ENCODE measurements at places on chromosomes 7 and 10.
A peak's percentile ranks its signal among the peaks of the same experiment; 100 is the strongest.

GRCh38 chr7:39697483-39697882, 74.1 kb downstream of the RALA start:
- no peak overlapping the region for H3K27ac ChIP-seq
- H3K36me3 ChIP-seq, result peaks cover 34% of the 10 kb centered on the region
- H3K4me1 ChIP-seq, result peaks cover 2% of the 10 kb centered on the region
- DNase-seq, result no peak

- peaks cover 69% of the 10 kb centered on the region for H3K27me3 ChIP-seq
- no peaks in the 10 kb centered on the region for H3K36me3 ChIP-seq
- no peak overlapping the region for H3K27ac ChIP-seq
- no peak for DNase-seq
Measured at GRCh38 chr10:99450624-99451498, 20.4 kb upstream of the GOT1 start.

DNA sequence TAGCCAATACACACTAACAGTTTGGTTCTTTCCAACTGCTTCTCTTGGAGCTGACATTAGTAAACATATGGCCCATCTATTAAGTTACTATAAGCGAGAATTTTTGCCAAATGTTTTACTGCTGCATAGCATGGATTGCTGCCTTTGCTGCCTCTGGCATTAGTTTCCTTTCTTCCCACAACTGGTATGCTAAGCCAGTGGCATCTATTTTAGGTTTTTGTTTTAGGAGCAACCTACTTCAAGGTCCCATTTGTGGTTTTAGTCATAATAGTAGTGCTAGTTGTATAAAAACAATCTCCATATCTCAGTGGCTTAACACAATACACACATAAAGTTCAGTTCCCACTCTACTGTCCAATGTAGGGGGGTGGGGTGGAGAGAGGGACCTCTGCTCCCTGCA, 25.9 kb upstream of the PANK1 start:
- no peak for DNase-seq
- no peak overlapping the region for H3K4me3 ChIP-seq
- no peaks in the 10 kb centered on the region for H3K27me3 ChIP-seq
- H3K4me1 ChIP-seq, result no peaks in the 10 kb centered on the region

- H3K36me3 ChIP-seq, result no peaks in the 10 kb centered on the region
- peaks cover 14% of the 10 kb centered on the region for H3K4me1 ChIP-seq
- no peaks in the 10 kb centered on the region for H3K27me3 ChIP-seq
- DNase-seq, result peak; percentile 19
- H3K27ac ChIP-seq, result no peak overlapping the region
- H3K4me3 ChIP-seq, result no peak overlapping the region
Measured at GRCh38 chr7:70098133-70098561, 499.9 kb downstream of the AUTS2 start.

GRCh38 chr7:120806669-120807068, 51.3 kb downstream of the TSPAN12 start:
- H3K27me3 ChIP-seq, result no peaks in the 10 kb centered on the region
- no peak overlapping the region for H3K27ac ChIP-seq
- no peaks in the 10 kb centered on the region for H3K4me1 ChIP-seq
- H3K36me3 ChIP-seq, result no peaks in the 10 kb centered on the region
- no peak for DNase-seq
- H3K4me3 ChIP-seq, result no peak overlapping the region

GRCh38 chr10:17222329-17222728, 5.7 kb upstream of the VIM start:
- no peak overlapping the region for H3K4me3 ChIP-seq
- peaks cover 41% of the 10 kb centered on the region for H3K4me1 ChIP-seq
- no peaks in the 10 kb centered on the region for H3K27me3 ChIP-seq
- DNase-seq, result no peak
- no peaks in the 10 kb centered on the region for H3K36me3 ChIP-seq
- H3K27ac ChIP-seq, result no peak overlapping the region

- H3K27ac ChIP-seq, result peak overlapping the region; percentile 97
- peak overlapping the region; percentile 97 for H3K4me3 ChIP-seq
- H3K36me3 ChIP-seq, result no peaks in the 10 kb centered on the region
- no peaks in the 10 kb centered on the region for H3K27me3 ChIP-seq
- peak; percentile 63 for DNase-seq
- peaks cover 24% of the 10 kb centered on the region for H3K4me1 ChIP-seq
Measured at GRCh38 chr7:17939606-17940301, 540 bp downstream of the SNX13 start.

GRCh38 chr10:14608381-14609001, 166.2 kb downstream of the FAM107B start:
- no peaks in the 10 kb centered on the region for H3K36me3 ChIP-seq
- H3K27me3 ChIP-seq, result no peaks in the 10 kb centered on the region
- peaks cover 13% of the 10 kb centered on the region for H3K4me1 ChIP-seq

- peak; percentile 35 for DNase-seq
- no peak overlapping the region for H3K4me3 ChIP-seq
- H3K27ac ChIP-seq, result peak overlapping the region; percentile 100
- no peaks in the 10 kb centered on the region for H3K27me3 ChIP-seq
- H3K36me3 ChIP-seq, result peaks cover 8% of the 10 kb centered on the region
- peaks cover 86% of the 10 kb centered on the region for H3K4me1 ChIP-seq
Measured at GRCh38 chr7:104980841-104981671, 32.9 kb upstream of the KMT2E start.

- peaks cover 21% of the 10 kb centered on the region for H3K36me3 ChIP-seq
- no peak overlapping the region for H3K4me3 ChIP-seq
- H3K27me3 ChIP-seq, result no peaks in the 10 kb centered on the region
- H3K4me1 ChIP-seq, result peaks cover 9% of the 10 kb centered on the region
Measured at GRCh38 chr7:130180571-130181262, 24.5 kb downstream of the TMEM209 start.

GRCh38 chr7:4845740-4846142, 16.1 kb downstream of the PAPOLB start:
- peak overlapping the region; percentile 39 for H3K4me3 ChIP-seq
- H3K4me1 ChIP-seq, result no peaks in the 10 kb centered on the region
- H3K27me3 ChIP-seq, result no peaks in the 10 kb centered on the region
- no peak for DNase-seq

DNA sequence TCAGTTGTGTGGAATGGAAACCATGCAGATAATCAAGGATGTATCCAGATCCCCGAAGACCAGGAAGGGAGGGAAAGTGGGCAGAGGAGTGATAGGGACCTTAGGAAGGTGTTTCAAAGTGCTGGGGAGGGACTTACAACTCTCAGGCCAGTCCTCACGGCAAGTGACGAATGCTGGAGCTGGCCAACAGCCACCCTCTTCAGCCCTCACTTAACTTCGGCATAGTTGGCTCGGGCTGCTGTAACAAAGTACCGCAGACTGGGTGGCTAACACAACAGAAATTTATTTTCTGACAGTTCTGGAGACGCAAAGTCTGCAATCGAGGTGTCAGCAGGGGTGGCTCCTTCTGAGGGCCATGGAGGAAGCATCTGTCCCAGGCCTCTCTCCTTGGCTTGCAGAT, 265.9 kb upstream of the YAE1 start:
- no peak overlapping the region for H3K4me3 ChIP-seq
- H3K36me3 ChIP-seq, result no peaks in the 10 kb centered on the region
- H3K27me3 ChIP-seq, result no peaks in the 10 kb centered on the region
- no peak overlapping the region for H3K27ac ChIP-seq
- H3K4me1 ChIP-seq, result no peaks in the 10 kb centered on the region

- no peak overlapping the region for H3K27ac ChIP-seq
- peaks cover 27% of the 10 kb centered on the region for H3K36me3 ChIP-seq
- H3K27me3 ChIP-seq, result no peaks in the 10 kb centered on the region
- no peak for DNase-seq
- no peak overlapping the region for H3K4me3 ChIP-seq
Measured at GRCh38 chr7:24843821-24844434, 86.7 kb upstream of the GSDME start.

DNA sequence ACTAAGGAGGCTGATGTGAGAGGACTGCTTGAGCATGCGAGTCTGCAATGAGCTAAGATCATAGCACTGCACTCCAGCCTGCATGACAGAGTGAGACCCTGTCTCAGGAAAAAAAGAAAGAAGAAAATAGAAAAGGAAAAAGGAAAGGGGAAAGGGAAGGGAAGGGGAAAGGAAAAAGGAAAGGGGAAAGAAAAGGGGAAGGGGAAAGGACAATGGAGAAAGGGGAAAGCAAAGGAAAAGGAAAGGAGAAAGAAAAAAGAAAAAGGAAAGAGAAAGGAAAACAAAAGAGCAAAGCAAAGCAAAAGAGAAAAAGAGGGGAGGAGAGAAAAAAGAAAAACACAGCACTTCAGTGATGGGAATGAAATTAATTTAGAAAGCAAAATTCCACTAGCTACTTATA, 179.3 kb downstream of the SRPK2 start:
- peaks cover 3% of the 10 kb centered on the region for H3K4me1 ChIP-seq
- no peak overlapping the region for H3K4me3 ChIP-seq
- no peaks in the 10 kb centered on the region for H3K27me3 ChIP-seq
- DNase-seq, result no peak

- H3K27me3 ChIP-seq, result no peaks in the 10 kb centered on the region
- H3K4me3 ChIP-seq, result no peak overlapping the region
- no peak overlapping the region for H3K27ac ChIP-seq
- DNase-seq, result no peak
Measured at GRCh38 chr7:108360058-108360800, 96.0 kb downstream of the NRCAM start.

GRCh38 chr7:121271098-121271497, 57.7 kb upstream of the WNT16 start:
- H3K27me3 ChIP-seq, result no peaks in the 10 kb centered on the region
- H3K4me1 ChIP-seq, result no peaks in the 10 kb centered on the region
- DNase-seq, result peak; percentile 42
- H3K4me3 ChIP-seq, result no peak overlapping the region

- DNase-seq, result no peak
- no peaks in the 10 kb centered on the region for H3K27me3 ChIP-seq
- H3K36me3 ChIP-seq, result no peaks in the 10 kb centered on the region
- no peak overlapping the region for H3K4me3 ChIP-seq
- no peak overlapping the region for H3K27ac ChIP-seq
Measured at GRCh38 chr7:113710310-113711096, 208.3 kb downstream of the PPP1R3A start.

GRCh38 chr7:22470981-22471380, 29.0 kb downstream of the STEAP1B start:
- no peak overlapping the region for H3K4me3 ChIP-seq
- DNase-seq, result no peak
- H3K27me3 ChIP-seq, result no peaks in the 10 kb centered on the region
- H3K4me1 ChIP-seq, result no peaks in the 10 kb centered on the region
- H3K27ac ChIP-seq, result no peak overlapping the region
- H3K36me3 ChIP-seq, result peaks cover 20% of the 10 kb centered on the region

All from osteoblast (primary cell).